Fibroblast of villous mesenchyme (primary cell): ENCODE measurements at places on chromosomes 13 and 19. TPM values are rescaled to one million over a fixed set of nuclear protein-coding genes. Genes with fewer than 3 reads are reported as not detected.

NLRP4 gene
- not detected in 2 replicates for total RNA-seq

IGSF23 gene
- total RNA-seq: 0.32 and 0.43 TPM in 2 replicates

FGF21 gene
- total RNA-seq: not detected in 2 replicates

EDNRB gene
- 8.1 and 8.2 TPM in 2 replicates for total RNA-seq

ZNF540 gene
- 0.32 and 0.86 TPM in 2 replicates for total RNA-seq

HDGFL2 gene
- total RNA-seq: 60.9 and 62.2 TPM in 2 replicates

PLIN5 gene
- not detected in 2 replicates for total RNA-seq

CD22 gene
- total RNA-seq: 0.32 TPM in 1 of 2 replicates, not detected in the other

MICOS13 gene
- total RNA-seq: 21.2 and 31.9 TPM in 2 replicates

PEG3 gene
- 0.32 and 0.43 TPM in 2 replicates for total RNA-seq

SPRYD7 gene
- total RNA-seq: 6.4 and 9.1 TPM in 2 replicates

ZNF132 gene
- total RNA-seq: 8.7 and 11.7 TPM in 2 replicates
